Cortex of kidney (tissue), 1 donor: ENCODE measurements at places on chromosomes 5 and 9.

- DNase-seq = no peak
These were observed 33.1 kb upstream of the ITGA2 start for GRCh38 chr5:52956014-52956413.

- no peak for DNase-seq
These were observed 17.5 kb upstream of the TEX10 start for GRCh38 chr9:100370064-100370723.

GRCh38 chr5:38468202-38468673 is 88.2 kb downstream of the LIFR start:
- DNase-seq = no peak

GRCh38 chr5:112253478-112254250 is 165.4 kb downstream of the EPB41L4A start:
- DNase-seq = no peak

DNA sequence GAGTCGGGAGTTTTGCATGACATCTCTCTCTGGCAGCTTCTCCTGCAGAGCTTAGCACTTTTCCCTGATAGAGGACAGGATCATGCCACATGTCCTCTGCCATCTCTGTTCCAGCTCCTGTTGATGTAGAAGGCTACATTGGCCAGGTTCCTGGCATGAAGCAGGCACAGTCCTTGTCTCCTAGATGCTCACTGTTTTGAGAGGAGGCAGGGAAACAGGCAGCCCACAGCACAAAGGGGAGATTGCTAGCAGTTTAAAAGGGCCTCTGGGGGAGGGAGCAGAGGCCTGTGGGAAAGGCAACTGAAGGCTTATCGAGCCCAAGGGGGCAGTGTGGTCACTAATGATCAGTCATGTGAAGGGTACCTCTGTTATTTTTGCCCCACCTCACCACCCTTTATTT is 10.7 kb downstream of the ARHGAP26 start:
- no peak for DNase-seq

DNA sequence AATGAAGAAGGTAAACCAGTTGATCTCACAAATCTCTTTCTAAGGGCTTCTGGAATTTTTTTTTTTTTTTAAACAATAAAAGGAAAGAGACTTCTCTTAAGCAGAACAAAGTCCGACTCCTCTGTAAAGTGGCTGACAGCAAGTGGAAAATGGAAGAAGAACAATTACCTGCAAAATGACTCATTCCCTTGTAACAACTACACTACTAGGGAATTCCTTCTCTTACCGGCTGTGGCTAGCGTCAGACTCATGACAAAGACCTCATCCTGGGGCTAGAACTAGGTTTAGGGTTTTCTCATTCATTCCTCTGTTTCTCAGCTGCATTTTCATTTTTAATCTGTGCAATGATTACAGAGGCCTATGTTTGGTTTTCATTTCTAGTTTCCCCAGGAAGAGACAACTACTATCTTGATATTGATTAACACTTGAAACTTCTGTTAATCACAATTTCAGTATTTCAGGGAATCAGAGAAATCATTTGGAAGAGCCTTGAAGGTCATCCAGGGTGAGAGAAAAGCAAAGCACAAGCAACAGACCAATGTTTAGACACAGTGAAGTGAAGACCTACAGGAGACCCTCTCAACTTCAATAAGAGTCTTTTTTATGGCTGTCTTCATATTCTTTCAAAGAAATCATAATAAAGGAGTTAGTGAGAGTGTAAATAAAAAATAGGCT is 437.9 kb downstream of the RAB3C start:
- no peak for DNase-seq

- no peak for DNase-seq
These were observed 107.8 kb downstream of the PSD2 start for GRCh38 chr5:139903450-139903794.

- DNase-seq = no peak
These were observed 18.7 kb downstream of the RAB14 start for GRCh38 chr9:121182989-121183388.

GRCh38 chr5:67983251-67984110 is 232.1 kb upstream of the PIK3R1 start:
- DNase-seq = no peak

GRCh38 chr5:65086234-65086890 is 317.6 kb downstream of the CWC27 start:
- DNase-seq = no peak

DNA sequence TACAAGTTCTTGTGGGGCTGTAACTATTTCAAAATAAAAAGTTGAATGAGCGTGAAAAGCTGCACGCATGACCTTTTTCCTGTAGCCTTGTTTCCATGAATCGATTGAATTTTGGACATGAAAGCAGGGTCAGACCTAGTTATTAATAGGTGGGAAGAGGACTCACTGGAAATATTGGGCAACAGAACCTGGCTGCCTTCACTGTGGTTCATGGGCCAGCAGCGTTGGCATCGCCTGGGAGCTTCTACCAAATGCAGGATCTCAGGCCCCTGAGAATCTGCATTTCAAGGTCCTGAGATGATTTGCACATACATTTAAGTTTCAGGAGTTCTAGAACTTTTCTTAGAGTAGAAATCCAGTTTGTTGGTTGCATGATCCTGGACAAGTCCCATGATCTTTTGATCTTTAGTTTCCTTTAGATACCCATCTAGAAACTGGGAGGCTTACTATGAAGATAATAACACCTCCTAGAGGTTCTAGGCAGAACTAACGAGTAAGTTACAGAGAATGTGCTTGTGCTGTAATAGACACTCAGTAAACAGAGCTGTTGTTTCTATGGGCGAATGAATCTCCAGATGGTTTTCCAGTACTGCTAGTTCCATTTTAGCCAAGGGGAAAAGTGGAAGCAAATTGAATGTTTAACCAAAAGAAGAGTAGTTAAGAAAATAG is 12.4 kb downstream of the ANKRD33B start:
- no peak for DNase-seq

DNA sequence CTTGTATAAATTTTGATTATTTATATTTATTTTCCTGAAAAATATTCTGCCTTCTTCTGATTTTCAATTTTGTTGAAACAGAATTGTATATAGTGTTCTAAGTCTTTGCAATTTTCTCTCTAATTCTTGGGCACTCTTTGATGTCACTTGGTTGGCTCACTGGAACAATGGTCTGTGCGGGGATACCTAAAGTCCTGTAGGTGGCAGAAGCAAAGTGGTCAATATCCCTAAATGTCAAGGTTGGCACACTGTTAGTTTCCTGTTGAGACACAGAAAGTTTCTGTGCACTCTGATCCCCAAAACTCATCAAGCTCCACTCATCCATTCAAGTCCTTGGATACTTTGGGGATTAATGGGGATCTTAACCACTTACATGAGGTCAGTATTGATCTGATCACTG is 480.8 kb upstream of the CCNG1 start:
- no peak for DNase-seq

DNA sequence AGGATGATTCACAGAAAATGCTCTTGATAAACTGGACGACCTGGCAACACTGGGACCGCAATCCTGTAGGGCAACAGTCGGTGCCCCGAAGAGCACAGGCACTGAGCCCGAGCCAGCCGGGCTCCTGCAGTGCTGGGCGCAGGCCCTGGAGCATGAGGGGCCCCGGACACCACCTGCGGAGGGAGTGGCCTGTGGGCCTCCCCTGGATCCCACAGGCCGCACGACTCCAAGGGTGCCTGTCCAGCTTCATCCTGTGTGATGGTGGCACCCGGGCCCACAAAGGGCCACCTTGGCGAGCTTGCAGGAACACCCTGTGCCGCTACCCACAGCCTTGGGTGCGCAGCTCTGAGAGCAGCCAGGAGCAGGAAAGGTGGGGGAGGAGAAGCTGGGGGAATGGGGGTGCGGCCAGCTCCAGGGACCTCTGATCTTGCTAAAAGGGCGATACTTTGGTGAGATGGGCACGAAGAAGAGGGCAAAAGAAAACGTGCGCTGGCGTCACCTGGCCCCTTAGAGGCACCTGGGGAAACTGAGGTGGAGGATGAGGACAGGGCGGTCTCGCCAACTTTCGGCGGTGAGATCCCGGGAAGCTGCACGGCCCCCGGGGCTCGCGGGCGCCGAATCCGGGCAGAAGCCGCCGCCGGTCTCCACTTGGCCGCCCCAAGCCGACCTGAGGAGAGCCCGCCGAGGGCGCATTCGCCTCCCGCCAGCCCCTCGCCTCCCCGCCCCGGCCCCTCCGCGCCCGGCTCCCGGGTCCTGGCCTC is 722 bp downstream of the TBC1D9B start:
- no peak for DNase-seq

GRCh38 chr5:93100428-93100827 is 480.6 kb downstream of the NR2F1-AS1 start:
- DNase-seq = no peak

DNA sequence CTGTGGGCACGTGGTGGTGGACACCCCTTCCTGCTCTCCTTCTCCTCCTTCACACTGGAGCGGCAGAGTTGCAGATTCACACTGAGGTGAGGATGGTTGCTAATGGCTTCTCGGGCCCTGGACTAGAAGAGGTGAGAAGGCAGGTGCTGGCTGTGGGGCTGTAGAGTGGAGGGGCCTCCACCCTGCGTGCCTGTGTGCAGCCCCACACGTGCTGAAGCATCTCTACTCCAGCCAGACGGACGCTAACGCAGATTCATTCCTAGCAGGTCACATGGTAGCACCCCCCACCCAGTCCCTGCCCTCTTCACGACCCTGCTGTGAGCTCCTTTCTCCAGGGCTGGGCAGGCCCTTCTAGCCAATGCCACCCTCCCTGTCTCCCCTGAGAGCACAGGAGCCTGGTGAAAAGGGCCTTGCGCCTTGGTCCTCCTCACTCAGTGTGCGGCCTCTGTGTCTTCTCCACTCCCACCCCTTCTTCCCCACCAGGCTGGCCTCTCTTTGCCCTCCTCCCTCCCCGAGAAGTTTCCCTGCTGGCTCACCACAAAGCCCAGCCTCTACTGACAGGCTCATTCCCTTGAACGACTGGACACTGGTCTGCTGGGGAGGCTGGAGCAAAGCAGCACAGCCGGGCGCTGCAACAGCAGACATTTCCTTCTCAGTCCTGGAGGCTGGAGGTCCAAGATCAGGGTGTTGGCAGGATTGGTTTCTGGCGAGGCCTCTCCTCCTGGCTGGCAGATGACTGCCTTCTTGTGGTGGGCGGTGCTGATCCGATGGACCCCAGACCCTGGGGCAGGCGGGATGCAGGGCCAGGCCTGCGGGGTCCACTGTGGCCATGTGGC is 14.2 kb downstream of the CACNA1B start:
- no peak for DNase-seq

DNA sequence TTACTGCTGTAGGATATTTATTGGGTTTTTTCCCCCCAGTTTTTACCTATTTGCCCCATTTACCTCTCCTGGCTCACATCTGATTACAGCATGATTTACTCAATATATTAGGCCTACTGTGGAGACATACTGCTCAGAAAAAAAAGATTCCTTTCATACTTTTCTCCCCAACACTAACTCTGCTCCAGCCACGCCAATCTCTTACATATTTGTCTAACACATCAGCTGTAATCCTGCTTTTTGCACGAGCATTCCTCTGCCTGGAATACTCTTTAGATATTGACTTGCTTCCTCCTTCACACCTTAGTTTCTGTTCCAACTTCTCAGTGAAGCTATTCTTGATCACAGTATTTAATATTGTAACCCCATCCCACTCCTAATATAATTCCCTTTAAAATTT is 158.1 kb upstream of the VCAN start:
- DNase-seq = no peak

DNA sequence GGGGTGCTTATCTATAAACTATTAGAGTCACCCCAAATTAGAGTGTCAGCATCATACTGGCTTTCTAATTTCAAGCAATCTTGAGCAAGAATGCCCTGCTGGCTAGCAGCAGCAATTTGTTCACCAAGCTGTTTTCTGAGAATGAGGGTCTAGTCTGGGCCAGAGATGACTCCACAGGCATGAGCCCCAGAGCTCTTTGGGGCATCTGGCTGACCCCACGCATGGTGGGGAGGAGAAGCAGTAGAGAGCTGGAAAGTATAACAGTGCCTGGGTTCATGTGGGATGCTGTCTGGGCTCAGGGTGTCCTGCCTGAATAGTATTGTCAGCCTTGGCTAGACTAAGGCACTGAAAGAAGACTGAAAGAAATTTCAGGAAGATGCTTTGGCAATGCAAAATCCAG is 64.9 kb downstream of the C6 start:
- no peak for DNase-seq

- DNase-seq = no peak
These were observed 60.3 kb upstream of the PTGER4 start for GRCh38 chr5:40619421-40619820.

DNA sequence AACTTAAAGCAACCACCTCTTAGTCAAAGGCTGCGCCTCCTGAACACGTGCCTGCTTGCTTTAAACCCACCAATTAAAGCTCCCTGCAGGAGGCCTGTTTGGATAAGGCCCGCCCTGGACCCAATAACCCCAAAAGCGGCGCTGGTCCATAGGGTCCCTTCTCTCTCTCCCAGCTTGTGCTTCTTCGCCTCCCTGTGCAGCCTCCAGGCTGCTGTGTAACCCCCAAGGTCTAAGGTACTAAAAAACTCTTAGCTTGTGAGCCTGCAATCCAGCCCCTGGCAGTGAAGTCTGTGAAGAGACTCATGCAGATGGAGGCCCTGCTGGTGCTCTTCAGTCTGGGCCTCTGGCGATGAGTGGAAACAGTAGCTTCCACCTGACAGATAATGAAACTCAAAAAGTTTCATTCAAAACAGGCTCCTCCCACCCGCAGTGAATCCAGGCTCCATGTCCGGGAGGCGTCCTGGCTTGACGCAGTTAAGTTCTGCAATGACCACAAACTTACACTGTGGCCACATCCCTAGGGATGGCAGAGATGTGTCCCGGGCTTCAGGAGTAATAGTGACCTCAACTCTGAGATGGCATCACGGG is 97.3 kb downstream of the PRRT1B start:
- no peak for DNase-seq

- DNase-seq = no peak
These were observed 30.8 kb downstream of the OR1J1 start for GRCh38 chr9:122446819-122447484.

DNA sequence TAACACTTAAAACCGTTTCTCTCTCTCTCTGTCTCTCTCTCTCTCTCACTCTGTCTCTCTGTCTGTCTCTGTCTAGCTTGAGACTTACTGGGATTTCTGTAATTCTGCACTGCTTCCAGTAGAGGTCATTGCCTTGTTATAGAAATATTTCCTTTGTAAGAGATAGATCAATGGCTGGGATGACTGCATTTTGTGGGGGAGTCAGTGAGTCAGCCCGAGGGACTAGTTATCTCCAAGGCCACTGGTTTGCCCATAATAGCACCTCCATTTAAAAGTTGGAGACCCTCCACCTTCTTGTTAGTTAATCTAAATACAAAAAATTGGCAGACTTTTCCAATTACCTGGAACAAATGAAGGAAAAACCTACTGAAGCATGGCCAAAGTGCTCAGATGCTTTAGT is 547.2 kb downstream of the LRRC70 start:
- no peak for DNase-seq

DNA sequence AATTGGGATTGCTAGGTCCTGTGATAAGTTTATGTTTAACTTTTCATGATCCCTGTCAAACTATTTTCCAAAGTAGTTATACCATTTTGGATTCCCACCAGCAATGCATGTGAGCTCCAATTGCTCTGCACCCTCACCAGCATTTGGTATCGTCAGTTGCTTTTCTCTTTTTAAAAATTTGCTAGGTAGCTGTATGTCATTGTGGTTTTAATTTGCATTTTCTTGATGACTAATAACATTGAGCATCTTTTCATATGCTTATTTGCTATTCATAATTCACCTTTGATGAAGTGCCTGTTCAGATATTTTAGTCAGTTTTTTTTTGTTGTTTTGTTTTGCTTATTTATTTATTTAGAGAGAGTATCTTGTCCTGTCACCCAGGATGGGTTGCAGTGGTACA is 12.5 kb downstream of the TAF1L start:
- no peak for DNase-seq

GRCh38 chr5:148186248-148187003 is 16.4 kb upstream of the SPINK6 start:
- no peak for DNase-seq

GRCh38 chr5:39151745-39152144 is 67.6 kb downstream of the FYB1 start:
- DNase-seq = no peak
